ENCODE measurements at places on chromosomes 6 and 20. TPM values are rescaled to one million over a fixed set of nuclear protein-coding genes. Genes with fewer than 3 reads are reported as not detected.

Gene EBF4
- total RNA-seq, result 30.3 TPM

Gene DBNDD2
- 130 TPM for total RNA-seq

Gene TMEM74B
- 0.71 TPM for total RNA-seq

Gene RNF144B
- 11.4 TPM for total RNA-seq

Gene PKIB
- total RNA-seq, result 1.2 TPM

Gene KIAA1755
- total RNA-seq, result 13.3 TPM

Gene POPDC3
- total RNA-seq, result not detected

Gene PLCB4
- 61.8 TPM for total RNA-seq

Gene RAB32
- total RNA-seq, result 46.6 TPM

Gene NKX2-2
- not detected for total RNA-seq

DNA sequence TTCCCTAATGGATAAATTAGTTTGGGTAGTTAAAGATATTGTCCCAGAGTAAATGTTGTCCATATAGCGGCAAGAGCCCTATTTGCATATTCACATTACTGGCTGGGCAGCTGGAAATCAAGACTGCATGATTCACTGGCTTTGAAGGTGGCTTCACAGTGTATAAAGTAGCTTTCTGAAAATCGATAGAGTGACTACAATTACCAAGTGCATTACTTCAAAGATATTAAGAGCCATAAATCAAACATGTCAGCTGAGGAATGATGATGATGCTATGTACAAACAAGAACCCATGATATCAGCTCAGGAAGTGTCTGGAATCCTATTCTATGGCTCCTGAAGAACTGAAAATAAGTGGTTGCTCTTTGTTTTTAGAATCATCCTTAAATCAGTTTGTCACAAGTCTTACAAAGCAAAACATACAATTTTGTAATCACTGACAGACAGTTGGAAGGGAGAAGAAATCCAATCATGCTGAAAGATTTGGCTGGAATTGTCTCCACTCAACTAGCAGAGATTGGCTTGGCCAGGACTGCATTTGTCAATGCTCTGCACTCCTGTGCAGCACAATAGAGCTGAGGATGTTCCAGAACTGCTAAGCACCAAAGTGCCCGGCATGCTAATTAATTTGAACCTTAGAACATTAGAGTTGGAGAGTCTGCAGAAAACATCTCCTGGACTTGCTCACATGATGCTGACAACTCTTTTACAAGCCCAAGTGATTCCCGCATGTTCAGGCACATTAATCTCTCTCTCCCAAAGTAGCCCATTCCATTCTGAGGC is 77.9 kb upstream of the B3GAT2 start:
- no peak for DNase-seq

DNA sequence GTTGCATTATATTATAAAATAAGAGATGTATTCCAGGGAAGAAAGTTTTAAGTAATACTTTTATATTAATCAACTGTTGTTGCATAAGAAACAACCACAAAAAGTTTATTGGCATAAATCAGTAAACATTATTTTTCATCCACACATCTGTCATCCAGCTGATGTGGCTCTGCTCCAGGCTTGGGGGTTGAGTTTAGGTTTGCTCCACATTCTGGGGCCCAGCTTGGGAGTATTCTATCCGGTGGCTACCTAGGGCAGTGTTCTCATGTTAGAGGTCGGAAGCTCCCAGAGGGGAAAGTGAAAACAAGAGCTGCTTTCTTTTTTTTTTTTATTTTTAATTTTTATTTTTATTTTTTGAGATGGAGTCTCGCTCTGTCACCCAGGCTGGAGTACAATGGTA is 728.4 kb upstream of the FLRT3 start:
- DNase-seq, result no peak

DNA sequence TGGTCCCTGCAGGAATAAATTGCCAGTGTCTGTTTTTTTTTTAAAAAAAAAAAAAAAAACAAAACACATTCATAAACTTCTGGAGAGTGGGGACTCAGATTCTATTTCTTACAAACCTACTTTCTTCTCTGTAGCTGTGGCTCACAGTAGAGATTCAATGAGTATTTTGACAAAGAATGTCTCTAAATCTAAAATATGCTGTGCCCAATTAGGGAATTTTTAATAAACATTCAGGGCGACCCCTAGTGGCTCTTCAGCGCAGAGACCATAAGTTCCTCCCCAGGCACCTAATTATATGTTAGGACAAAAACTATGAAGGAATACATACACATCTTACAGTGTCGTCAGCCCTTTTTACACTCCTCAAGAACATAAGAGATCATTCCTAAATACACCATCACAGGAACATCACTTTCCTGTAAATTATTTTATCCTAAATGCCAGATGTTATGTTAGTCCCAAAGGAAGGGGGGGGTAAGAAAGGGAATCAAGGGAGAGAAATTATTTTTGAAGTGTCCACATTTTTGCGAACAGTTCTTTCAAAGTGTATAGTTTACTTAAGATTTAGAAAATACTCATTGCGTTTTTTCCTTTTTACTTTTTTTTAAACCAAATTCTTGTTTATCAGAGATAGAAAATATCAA is 21.8 kb upstream of the NAA20 start:
- no peak for DNase-seq

GRCh38 chr20:36819659-36820058 is 46.1 kb upstream of the DSN1 start:
- DNase-seq, result no peak

DNA sequence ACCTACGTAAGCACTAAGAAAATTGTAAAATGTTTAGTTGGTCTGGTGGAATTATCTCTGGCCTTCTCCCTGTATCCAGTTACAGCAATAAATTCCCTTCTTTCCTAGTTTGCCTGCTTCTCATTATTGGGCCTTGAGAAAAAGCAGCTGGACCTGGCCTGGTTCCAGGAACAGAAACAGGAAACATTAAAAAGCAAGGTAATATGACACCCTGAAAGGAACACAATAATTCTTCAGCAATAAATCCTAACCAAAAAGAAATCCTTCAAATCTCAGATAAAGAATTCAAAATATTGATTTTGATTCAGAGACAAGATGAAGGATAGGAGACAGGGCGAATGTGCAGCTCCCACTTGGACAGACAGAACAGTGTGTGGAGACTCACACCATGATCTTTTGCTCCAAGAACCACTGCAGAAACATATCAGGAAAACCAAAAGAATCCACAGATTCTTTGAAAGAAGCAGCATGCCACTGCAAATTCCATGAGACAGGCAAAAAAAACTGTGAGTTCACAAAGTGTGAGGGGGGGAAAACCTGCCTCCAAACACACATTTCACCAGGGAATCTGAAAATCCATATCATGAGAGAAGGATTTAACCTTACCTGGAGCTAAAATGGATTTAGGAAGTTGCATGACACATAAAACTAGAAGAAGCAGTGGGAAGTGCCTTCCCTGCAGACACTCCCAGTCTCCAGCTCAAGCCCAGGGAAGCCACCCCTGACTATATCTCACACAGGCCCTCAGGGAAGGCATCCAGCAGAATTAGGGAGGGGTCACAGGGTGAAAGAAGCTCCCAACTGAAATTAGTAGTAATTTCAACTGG is 28.9 kb downstream of the TREM1 start:
- DNase-seq, result peak; percentile 91

DNA sequence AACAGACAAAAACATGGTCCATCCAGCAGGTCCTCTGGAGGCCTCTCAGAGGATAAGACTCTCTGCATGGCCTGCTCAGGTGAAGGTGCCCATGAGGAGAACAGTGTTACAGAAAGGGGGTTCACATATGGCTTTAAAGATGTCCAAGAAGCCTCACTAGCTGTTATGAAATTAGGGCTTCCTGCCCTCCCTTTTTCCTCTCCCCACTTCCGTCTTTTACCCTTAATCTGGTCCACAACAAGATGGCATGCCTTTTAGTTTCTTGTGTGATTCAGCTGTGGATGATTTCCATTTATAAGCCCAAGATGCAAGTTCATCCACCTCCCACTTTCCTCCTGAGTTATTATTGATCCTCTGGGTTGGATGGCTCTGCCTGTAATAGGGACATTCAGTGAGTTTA is 14.0 kb downstream of the GCNT2 start:
- no peak for DNase-seq

DNA sequence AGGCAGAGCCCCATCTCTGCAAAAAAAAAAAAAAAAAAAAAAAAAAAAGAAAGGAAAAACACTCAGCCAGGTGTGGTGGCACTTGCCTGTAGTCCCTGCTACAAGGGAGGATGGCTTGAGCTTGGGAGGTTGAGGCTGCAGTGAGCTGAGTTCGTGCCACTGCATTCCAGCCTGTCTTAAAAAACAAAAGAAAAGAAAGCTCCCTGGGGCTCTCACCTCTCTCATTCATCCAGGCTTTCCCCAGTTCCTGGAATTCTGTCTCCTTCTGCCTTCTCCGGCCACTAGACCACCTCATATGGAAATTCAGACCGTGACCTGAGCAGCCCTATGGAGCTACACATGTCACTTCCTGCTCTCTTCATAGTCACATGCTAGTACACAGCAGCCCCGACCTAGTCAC is 101.1 kb upstream of the TAB2 start:
- DNase-seq, result no peak

- DNase-seq, result no peak
These were observed 63.7 kb upstream of the CCN6 start for GRCh38 chr6:111990214-111990613.

DNA sequence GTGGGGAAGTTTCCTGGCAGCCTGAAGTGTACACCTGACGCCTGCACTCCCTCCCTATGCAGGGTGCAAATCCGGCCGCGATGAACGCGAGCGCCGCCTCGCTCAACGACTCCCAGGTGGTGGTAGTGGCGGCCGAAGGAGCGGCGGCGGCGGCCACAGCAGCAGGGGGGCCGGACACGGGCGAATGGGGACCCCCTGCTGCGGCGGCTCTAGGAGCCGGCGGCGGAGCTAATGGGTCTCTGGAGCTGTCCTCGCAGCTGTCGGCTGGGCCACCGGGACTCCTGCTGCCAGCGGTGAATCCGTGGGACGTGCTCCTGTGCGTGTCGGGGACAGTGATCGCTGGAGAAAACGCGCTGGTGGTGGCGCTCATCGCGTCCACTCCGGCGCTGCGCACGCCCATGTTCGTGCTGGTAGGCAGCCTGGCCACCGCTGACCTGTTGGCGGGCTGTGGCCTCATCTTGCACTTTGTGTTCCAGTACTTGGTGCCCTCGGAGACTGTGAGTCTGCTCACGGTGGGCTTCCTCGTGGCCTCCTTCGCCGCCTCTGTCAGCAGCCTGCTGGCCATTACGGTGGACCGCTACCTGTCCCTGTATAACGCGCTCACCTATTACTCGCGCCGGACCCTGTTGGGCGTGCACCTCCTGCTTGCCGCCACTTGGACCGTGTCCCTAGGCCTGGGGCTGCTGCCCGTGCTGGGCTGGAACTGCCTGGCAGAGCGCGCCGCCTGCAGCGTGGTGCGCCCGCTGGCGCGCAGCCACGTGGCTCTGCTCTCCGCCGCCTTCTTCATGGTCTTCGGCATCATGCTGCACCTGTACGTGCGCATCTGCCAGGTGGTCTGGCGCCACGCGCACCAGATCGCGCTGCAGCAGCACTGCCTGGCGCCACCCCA is 1.2 kb downstream of the GPR6 start:
- no peak for DNase-seq

GRCh38 chr6:100296810-100297544 is 167.7 kb downstream of the SIM1 start:
- no peak for DNase-seq

- no peak for DNase-seq
These were observed 12.7 kb downstream of the STXBP5 start for GRCh38 chr6:147216915-147217314.

GRCh38 chr6:36805917-36806316 is 33.3 kb downstream of the CPNE5 start:
- no peak for DNase-seq

GRCh38 chr6:20188630-20189075 is 23.6 kb downstream of the MBOAT1 start:
- DNase-seq, result no peak

GRCh38 chr6:9564021-9564420 is 850.9 kb downstream of the TFAP2A start:
- no peak for DNase-seq

GRCh38 chr6:144153260-144153659 is 2.9 kb downstream of the STX11 start:
- DNase-seq, result no peak

DNA sequence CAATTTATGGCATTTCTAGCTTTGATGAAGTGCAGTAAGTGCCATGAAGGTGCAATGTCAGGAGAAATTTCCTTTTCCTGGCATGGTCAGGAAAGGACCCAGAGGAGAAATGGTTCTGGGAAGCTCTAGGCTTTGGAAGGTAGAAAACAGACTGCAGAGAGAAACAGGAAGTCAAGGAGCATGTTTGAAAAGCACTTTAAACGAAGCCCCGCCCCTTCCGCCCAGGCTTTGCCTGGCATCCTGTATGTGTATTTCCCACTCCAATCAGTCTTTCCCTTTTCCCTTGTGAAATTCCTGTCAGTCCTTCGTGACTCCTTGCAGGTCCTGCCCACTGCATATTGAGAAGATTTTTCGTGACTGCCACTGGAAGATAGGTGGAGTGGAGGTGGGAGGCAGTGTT is 320.9 kb upstream of the SASH1 start:
- no peak for DNase-seq

GRCh38 chr6:33761922-33762629 is 15.4 kb upstream of the IP6K3 start:
- no peak for DNase-seq

DNA sequence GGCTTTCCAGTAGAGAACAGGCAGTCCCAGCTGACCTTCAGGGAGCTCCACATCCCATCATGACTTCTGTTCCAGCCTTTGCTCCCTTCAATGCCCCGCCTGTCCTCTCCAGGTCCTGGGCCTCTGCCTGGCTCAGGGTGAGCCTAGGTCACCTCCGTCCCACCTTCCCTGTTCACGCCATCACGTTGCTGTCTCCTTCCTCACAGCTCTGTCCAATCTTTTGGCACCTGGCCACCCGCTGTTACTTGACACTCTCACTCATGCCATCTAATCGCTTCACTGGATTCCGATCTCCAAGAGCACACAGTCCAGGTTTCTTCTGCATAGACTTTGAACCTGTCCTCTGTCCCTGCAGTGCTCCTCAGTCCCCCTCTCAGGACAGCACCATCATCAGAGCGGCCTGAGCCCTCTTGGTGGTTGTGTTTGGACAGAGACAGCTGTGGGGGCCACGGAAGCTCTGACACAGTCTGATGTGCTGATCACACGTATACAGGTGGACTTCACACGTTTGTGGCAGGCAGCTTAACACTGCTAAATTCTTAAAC is 34.7 kb upstream of the TIAM2 start:
- DNase-seq, result no peak

GRCh38 chr6:129510950-129511349 is 199.0 kb downstream of the ARHGAP18 start:
- no peak for DNase-seq

GRCh38 chr20:30491016-30491415 is 766.4 kb upstream of the DEFB115 start:
- DNase-seq, result peak; percentile 68

Data from esophagus muscularis mucosa (tissue), 4 donors.